Stimulated activated CD4-positive, alpha-beta T cell treated with anti-CD3 and anti-CD28 coated beads, Interleukin-1b, Interleukin-23, amount 100 ng/mL, for 1 hour (primary cell): ENCODE measurements at places on chromosomes 7 and 10.

DNA sequence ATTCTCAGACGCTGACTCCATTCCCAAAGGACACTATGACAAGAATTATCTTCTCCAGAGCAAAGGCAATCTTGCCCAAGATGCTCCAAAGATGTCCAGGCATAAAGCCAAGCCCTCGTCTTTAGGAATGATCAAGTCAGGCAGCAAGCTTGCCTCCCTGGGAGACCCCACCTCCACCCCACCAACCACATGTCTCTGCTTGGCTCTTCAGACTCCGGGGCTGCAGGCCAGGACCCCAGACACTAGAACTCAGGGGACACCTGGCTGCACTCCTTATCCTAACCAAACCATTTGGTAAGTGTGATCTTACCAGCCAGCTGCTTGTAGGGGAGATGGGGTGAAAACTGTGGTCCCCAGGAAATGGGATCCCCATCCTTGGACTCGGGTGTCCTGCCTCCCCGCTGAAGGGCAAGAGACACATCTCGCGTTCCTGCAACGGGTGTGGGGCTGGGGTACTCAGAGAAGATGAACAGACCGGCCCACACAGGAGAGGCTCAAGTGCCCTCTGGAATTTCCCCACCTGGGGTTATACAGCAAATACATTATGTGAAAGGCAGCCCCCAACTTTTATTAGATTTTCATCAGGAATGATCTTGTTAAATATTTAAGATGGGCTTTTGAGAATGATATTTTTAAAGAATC, 55.7 kb downstream of the INSIG1 start:
- no peak for DNase-seq

- DNase-seq: no peak
Observed at GRCh38 chr7:99563650-99564049, 5.2 kb downstream of the ZNF655 start.

GRCh38 chr10:4748491-4749270, 77.3 kb upstream of the AKR1E2 start:
- no peak for DNase-seq

DNA sequence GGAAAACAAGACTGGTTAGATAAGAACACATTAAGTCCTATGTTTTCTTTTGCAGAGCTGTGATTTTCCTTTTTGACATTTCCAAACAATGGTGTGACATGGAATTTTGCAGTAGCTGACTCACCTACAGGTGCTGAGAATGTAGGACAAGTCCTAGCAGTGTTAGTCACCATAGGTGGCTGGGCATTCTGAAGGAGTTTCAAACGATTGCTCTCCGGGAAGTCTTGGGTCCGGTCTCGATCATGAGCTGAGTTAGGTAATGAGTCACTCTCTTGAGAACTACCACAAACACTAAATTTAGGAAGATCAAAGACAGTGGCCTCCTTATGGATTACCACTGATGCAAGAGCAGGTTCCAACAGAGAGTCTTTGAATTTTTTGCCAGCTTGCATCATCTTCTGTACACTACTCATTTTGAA, 3.6 kb downstream of the FIGNL1 start:
- no peak for DNase-seq

- no peak for DNase-seq
Observed at GRCh38 chr10:35921866-35922350, 279.8 kb upstream of the FZD8 start.
